ENCODE measurements at places on chromosomes 7 and 10.

GRCh38 chr7:157612664-157613561 is 276.1 kb downstream of the DNAJB6 start:
- ATAC-seq: no peak

DNA sequence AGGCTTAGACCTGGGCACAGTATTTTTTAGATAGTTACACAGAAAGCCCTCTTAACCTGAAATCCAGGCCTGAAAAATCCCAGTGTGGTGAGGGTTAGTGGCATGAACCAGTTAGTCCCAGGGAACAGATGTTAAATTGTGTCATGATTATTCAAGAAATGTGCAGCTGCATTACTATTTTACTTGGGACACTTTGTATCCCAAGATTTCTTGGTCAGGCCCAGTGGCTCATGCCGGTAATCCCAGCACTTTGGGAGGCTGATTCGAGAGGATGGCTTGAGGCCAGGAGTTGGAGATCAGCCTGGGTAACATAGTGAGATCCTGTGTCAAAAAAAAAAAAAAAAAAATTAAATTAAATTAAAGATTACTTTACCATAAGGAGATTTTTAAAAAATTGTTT is 36.0 kb upstream of the OTUD1 start:
- ATAC-seq: no peak

DNA sequence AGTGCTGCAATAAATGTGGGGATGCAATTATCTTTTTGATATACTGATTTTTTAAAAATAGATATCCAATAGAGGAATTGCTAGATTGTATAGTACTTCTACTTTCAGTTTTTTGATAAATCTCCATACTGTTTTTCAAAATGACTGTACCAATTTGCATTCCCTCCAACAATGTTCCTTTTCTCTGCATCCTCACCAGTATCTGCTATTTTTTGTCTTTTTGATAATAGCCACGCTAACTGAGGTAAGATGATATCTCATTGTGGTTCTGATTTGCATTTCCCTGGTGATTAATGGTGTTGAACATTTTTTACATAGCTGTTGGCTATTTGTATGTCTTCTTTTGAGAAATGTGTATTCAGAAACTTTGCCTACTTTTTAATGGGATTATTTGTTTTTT is 217.7 kb upstream of the MTPN start:
- ATAC-seq: no peak

DNA sequence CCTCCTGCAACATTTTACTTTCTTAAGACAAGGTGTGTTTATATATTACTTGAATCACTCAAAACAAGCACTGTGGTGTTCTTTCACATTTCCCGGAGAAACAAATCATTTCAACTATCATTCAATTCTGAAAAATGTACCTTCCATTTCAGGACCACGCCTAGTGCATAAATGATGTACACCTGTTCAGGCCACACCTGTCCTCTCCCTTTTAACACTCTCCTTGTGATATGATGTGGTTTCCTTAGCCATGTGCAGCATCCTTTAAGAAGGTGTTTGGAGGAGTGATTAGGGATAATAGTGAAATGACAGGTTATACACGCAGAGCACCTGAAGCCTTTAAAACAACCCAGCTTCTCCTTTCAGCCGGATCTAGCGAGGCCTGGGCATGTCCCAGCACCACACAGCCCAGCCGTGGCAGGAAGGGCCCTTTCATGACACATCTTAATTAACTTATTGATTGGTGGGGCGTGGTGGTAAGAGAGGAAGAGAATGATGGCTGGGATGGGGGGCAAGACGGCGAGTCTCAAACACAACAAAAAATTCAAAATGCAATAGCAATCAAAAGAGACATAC is 26.9 kb downstream of the ABLIM1 start:
- ATAC-seq: no peak

DNA sequence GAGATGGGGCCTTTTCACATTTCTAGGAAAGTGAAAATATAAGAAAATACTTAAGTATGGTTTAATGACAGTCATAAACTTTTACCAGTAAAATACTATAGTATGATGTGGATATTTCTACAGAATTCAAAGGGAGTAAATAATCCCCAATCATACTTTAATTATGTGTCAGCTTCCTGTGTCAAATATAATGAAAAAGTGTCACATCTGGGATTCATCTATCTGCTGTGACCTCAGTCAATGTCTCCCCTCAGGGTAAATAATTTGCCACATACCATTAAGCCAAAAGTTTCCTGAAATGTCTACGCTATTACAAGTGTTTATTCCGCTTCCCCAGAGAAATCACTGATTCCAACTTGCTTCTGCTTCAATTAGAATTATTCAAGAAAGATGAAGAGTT is 110.5 kb downstream of the ITGA8 start:
- ATAC-seq: no peak

- no peak for ATAC-seq
These were observed 20.5 kb upstream of the RASGEF1A start for GRCh38 chr10:43287056-43288007.

GRCh38 chr7:15308821-15309220 is 253.0 kb downstream of the AGMO start:
- no peak for ATAC-seq

GRCh38 chr10:929960-930624 is 1.4 kb downstream of the LARP4B start:
- no peak for ATAC-seq

GRCh38 chr7:19932549-19933249 is 159.3 kb upstream of the TMEM196 start:
- no peak for ATAC-seq

DNA sequence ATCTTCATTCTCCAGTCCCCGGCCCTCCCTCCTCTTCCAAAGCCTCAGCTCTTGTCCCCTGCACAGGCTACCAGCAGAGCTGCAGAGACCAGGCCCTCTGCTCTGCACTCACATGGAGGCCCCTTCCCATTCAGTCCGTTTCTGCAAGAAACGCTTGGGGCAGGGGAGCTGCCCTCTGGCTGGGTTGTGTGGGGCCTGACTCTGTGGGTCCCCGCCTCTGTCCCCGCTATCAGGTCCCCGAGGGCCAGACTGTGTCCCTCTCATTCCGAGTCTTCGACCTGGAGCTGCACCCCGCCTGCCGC is 1.5 kb downstream of the PCOLCE start:
- peak; percentile 18 for ATAC-seq

DNA sequence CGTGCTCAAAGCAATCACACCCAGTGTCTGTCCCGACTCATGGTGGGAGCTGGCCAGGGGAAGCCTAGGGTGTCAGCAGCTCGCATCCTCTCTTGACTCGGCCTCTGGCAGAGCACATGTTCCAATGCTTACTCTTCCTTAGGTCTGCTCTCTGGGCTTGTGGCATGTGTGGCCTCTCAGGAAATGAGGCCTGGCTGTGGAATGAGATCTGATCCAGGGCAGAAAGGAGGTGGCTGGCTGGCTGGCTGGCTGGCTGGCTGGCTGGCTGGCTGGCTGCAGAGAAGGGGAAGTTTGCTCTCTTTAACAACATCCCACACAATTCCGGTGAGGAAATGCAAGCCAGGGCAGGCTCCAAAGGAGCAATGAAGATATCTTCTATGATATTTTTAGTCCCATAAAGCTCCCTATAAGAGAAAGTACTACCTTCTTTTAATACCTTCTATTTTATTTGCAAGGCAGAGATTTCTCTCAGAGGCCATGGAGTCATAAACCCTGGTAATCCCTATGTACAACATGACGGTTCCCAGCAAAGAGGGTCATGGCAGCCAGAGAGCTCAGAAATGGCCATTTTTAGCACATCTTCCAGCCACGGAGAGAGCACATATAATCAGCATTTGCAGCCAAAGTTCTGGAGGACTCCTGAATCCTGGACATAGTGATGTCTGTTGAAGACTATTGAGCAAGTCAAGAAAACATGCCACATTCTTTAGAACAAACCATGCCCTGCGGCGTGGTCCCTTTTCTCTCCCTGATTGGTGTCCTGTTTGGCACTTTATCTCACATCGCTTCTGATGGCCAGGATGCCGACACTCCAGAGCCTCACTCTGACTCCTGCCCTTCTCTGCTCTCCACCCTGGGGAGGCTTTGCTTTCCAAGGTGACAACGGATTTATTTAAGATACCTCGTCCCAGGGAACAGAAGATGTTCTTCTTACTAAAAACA is 153.7 kb downstream of the FANK1 start:
- ATAC-seq: peak; percentile 98

GRCh38 chr7:80770675-80771081 is 132.2 kb downstream of the CD36 start:
- no peak for ATAC-seq

GRCh38 chr7:140053812-140054539 is 8.8 kb downstream of the PARP12 start:
- no peak for ATAC-seq

DNA sequence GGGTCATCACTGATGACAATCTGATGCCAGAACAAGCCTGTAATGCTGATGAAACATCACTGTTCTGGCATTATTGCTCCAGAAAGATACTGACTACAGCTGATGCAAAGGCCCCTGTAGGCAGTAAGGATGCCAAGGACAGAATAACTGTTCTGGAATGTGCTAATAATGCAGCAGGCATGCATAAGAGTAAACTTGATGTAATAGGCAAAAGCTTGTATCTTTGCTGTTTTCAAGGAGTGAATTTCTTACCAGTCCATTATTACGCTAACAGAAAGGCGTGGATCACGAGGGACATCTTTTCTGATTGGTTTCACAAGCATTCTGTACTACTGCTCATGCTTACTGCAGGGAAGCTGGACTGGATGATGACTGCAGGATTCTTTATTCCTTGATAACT is 18.7 kb downstream of the LCOR start:
- ATAC-seq: peak; percentile 94

- no peak for ATAC-seq
These were observed 6.8 kb upstream of the EIF3A start for GRCh38 chr10:119087271-119087882.

DNA sequence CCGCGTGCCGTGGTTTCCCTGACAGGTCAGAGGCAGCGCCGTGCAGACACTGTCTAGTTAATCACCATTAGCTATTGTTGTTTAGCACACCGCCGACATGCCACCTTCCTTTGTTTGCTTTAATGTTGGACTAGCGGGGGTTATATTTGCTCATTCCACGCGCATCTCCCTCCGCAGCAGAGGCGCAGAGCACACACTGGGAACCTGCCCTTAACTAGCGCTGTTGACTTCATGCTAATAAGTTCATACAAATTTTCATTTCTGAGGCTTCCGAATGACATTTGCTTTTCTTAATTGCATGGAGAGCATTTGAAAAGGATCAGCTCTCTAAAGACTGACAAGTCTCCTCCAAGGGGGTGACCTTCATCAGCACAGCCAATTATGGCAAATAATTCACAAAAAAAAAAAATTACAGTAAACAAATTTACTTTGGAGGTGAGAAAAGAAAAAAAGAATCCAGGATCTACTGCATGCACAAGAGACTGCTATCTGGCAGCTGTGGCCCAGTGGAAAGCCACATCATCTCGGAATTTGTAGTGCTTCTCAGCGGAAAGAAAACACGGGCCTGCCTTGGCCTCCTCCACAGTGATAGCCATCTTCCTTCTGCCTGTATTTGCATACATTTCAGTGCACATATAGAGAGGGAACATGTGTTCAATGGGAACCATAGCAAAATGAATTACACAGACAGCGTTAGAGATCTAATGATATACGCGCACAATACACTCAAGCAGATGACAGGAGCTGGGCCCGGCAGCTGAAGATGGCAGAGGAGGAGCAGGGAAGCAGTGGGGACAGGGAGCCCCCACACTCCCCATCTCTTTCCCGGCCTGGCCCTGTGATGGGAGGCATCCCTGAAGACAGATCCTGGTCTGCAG is 94.2 kb downstream of the EBF3 start:
- no peak for ATAC-seq

DNA sequence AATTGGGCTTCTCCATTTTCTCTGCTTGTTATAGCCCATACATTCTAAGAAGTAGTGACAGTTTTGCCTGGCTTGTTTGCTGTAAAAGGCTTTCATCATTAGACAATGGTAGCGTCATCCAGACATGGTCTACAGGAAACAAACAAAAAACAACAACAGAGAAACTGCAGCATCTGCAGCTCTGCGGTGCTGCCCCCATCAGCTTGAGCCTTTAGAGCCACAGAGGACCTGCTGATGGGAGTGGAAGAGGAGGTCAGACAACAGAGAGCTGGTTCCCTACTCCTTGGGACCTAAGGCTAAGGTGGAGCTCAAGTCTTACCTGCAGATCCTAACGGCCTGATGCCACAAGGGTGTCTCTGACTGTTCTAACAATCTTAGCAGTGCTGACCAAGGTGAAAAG is 3.1 kb downstream of the INA start:
- no peak for ATAC-seq

DNA sequence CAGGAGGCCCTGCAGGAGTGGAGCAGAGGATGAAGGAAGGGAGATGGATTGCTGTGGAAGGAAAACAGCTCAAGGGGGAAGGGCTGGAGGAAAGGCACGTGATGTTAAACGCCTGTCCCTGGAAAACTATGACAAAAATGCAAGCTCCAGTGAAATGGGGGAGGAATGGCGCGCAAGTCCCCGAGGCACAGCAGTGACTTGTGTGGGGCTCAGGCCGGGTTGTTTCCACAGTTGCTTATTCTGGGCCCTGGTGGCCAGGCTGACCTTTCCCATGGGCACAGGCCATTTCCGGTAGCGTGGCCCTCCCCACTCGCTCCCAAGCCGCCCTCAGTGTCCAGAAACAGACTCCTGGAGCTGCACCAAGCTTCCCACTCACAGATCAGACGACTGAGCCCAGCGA is 68.1 kb upstream of the PDGFA start:
- ATAC-seq: no peak

DNA sequence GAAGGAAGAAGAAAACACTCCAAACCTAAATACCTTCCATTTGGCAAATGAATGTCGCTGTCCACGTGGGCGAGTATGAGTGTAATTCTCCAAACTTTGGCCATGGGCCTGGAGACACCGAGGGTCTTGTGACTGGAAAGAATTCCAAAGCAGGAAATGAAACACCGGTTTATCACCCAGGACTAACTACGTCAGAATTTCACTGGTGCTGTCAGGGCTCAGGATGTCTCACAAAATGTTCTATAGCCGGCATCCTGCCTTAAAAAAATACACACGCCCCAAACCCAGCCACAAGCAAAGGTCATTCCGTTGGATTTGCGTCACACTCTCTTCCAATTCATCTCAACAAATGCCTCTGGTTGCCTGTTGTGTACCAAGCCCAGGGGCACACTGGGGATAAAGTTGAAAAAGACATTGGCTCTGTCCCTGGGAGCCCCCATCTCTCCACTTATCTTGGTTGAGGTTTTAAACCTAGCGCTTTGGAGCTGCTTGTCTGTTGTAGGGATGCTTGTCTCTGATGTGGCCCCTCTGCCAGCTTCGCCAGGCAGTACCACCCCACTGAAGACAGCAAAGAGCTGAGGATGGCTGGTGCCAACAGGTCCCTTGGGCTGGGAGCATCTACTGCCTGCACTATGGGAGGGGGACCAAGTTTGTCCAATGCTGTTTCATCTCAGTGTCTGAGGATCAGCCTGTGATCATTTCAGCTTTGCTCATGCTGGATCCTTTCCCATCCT is 31.2 kb downstream of the GSTO2 start:
- peak; percentile 55 for ATAC-seq

- ATAC-seq: no peak
These were observed 155.7 kb downstream of the EBF3 start for GRCh38 chr10:129808092-129808983.

DNA sequence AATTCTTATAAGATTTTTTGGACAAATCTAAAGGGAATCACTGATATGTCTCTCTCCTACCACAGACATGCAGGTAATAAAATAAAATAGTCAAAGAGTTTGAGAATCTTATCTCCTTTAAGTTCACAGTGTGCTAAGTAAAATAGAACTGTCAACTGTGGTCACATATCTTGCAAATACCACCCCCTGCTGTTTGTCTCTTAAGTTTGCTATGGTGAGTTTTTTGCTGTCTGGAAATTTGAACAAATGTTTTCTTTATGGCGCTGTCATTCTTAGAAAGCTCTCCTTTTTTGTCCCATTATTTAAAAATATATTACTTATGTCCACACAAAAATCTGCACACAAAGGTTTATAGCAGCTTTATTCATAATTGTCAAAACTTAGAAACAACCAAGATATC is 19.6 kb downstream of the GIMAP5 start:
- peak; percentile 71 for ATAC-seq

All from SK-N-SH treated with all-trans-retinoic acid at 6 μM for 48 hours (cell line).